ENCODE measurements at places on chromosomes 7 and 10.

GRCh38 chr10:76555067-76555670, 1082.4 kb downstream of the KCNMA1 start:
- no peak for ATAC-seq

- no peak for ATAC-seq
These were observed 2.6 kb downstream of the ZC3HAV1 start for GRCh38 chr7:139106959-139107358.

DNA sequence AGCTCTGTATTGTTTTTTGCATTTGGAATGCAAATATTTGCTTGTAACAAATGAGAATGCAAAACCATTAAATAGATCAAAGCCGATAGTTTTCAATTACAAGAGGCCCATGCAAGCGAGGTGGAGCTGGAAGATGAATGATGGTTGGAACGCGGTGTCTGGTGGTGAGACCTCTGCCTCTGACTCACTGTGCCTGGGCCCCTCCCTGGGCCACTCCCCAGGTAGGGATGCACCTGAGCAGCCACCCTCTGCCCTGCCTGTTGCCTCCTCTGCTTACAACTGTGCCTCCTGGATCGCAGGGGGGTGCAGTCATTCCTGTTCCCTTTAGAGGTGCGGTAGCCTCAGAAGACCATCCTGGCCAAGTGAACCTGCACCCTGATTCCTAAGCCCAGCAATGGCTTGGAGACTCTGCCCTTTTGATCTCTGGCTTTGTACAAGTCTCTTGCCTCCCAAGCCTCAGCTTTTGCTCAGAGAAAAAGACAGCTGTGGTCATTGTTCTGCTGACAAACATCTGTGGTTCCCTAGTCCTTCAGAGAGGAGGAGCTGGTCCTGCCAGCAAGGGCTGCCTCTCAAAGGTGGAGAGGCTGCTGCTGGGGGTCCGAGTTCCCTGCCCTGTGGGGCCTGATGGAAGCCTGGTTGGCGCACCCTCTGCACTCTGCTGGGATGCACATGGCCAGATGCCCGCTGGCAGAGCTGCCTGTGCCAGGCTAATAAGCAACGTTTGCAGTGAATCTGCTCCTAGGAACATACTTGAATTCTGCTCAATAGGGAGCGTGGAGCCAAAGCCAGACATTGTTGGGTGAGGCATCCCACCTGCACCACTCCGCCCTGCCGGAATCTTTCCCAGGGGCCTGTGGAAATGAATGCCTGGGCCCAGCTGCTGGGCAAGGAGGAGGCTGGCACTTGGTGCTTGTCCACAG, 126.3 kb upstream of the TCERG1L start:
- ATAC-seq = no peak

GRCh38 chr7:66627881-66628360, 760 bp upstream of the KCTD7 start:
- ATAC-seq = peak; percentile 59

DNA sequence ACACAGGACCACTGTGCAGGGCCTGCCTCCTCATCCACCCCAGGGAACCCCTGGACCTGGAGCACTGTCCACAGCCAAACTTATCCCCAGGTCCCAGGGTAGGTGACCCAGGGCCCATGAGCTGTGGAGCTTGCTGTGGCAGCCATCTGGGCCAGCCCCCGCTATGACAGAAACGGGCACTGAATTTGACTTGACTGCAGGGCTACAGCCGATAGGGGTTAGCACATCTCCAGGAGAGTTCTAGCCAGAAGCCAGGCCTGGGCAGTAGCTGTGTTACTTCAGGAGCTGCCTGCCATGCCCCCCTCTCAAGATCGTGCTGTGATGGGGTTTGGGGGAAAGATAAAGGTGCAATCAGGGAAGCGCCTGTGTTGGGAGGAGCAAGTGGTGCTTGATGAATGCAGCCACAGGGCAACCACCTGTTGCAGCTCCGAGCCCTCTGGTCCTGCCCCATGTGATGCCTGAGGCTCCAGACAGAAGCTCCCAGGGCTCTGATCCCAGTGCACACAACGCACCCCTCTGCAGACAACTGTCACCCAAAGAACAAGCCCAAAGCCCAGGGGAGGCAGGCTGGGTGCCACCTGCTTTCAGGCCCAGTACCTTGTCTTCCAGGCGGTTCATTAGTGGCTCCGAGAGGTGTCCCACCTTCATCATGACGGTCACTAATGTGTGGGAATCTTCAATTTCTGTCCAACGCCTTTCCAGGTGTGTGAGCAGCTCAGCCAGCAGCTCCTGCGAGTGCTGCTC, 6.5 kb downstream of the TBRG4 start:
- ATAC-seq = no peak

GRCh38 chr10:79055100-79055782, 13.5 kb upstream of the ZMIZ1 start:
- no peak for ATAC-seq

- no peak for ATAC-seq
These were observed 444.2 kb upstream of the SEMA3D start for GRCh38 chr7:85630904-85631600.

- no peak for ATAC-seq
These were observed 16.1 kb upstream of the ABCC2 start for GRCh38 chr10:99766302-99766681.

GRCh38 chr7:52344015-52344414, 691.4 kb upstream of the POM121L12 start:
- ATAC-seq = no peak

DNA sequence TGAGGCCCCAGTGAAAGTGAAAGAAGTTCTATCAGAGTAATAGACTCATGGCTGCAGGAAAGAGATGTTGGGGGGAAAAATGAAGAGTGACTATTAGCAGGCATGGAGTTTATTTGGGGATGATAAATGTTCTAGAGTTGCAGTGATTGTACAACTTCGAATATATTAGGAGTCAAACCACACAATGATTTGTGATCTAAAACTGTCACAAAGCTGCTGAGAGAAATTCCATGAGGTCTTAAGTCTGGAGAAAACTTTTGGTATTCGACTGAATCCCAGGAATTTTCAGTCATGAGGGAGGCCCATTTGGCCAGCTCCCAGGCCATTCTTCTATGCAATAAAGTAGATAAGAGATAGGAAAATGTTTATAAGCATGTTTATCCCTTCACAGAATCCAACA, 55.9 kb upstream of the UNC5B start:
- ATAC-seq = no peak

DNA sequence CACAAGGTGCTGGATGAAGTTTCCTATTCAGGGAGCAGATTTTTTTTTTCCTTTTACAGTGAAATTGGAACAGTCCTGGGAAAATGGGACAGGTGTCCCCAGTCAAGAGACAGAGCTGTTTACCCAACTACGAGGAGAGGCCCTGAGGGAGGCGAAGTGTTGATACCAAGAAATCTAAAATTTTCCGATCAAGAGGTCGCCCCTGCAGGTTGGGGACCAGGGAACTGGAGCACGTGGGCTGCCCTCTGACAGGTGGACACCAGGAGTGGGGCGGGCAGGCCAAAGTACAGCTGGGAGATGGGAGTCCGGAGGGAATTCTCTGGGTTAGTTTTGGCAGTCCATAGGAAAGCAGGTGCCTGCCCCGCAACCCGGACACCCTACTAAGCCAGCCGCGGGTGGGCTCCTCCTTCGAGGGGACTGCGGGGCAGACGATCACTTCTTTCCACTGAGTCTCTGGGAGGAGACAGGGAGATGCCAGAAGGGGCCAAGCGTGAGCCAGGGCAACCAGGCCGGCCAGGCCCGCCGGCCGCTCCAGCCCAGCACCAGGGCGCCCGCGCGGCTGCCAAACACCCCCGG, 965 bp upstream of the CAMK1D start:
- no peak for ATAC-seq

DNA sequence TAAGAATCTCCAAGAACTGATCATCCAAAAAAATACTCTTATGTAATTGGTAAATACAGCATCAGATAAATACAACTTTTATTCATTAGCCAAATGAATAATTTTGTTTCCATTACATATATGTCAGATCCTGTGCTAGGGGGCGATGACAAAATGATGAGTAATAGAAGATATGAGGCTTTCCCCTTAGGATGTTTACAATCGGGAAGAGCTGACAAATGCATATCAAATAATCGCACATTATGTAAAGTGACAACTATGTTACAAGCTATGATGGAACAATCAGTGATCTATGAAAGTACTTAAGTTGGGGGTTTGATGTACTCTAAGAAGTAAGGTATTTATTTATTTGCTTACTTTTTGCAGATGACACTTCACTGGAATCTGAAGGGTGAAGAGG, 465.6 kb upstream of the VSTM2A start:
- no peak for ATAC-seq

- ATAC-seq = no peak
These were observed 59.5 kb downstream of the TMEM130 start for GRCh38 chr7:98810153-98810802.

- no peak for ATAC-seq
These were observed 156.3 kb upstream of the TMEM106B start for GRCh38 chr7:12054830-12055229.

GRCh38 chr7:127938588-127938987, 92.6 kb downstream of the LRRC4 start:
- ATAC-seq = peak; percentile 98

DNA sequence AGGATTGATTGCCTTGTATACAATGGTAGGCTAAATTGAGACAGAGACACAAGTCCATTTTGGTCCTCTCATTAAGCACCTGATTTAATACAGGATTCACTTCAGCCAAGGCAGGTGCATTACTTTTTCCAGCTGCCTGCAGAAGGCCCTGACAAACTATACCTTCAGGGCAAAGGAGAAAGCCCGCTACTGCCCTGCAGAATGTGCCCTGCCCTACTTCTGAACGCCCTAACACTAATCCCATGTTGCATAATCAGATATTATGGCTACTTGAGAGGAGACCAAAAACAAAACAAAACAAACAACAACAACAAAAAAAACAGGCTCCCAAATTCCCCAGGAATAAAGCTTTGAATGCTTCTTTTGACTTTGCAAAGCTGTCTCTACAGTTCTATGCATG, 116.9 kb upstream of the ABI1 start:
- no peak for ATAC-seq

Data from SK-N-SH treated with all-trans-retinoic acid at 6 μM for 48 hours (cell line).